ENCODE measurements at places on chromosomes 5 and 9.
A peak's percentile ranks its signal among the peaks of the same experiment; 100 is the strongest.

DNA sequence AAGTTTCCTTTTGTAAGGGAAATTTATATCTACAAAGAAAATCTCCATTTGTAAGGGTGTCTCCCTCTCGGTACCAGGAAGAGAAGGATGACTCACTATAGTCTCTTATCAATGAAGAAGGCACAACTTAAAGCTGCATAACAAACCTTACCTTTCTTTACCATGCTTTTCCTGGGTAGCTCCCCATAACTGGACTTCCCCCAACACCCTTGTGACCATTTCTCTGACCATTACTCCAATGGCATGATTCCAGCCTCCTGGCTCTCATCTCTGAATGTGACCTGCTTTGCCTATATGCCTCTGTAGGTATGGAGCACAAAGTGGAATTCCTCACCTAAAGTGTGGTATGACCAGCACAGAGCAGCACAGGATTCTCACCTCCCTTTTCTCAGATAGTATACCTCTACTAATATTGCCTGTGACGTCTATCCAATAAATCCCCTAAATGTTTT lies 62.8 kb downstream of the GNA14 start:
- no peak for DNase-seq

GRCh38 chr5:115857057-115857479 lies 15.3 kb downstream of the AP3S1 start:
- DNase-seq: no peak

GRCh38 chr5:81579262-81579924 lies 171.5 kb downstream of the SSBP2 start:
- DNase-seq: no peak

DNA sequence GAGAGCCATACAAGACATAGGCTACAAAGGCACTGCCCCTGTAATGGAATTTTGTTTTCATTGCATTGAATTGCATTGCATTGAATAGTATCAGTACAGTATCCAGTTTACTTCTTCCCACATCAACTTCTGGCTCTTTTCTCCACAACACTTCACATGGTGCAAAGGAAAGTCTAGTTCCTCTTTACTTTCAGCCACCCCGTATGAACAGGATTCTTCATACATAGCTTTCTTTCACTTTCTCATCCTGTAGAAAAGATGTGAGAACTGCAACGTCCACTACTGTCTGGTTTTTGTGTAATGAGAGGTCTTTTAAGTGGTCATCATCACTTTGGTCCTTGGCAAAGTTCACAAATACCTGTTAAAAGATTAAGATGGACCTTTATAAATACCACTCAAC lies 20.2 kb downstream of the NIPSNAP3B start:
- DNase-seq: no peak

GRCh38 chr9:130955947-130956621 lies 17.0 kb upstream of the FIBCD1 start:
- DNase-seq: no peak

- DNase-seq: no peak
Measured at GRCh38 chr9:38065369-38066075, 3.5 kb downstream of the SHB start.

DNA sequence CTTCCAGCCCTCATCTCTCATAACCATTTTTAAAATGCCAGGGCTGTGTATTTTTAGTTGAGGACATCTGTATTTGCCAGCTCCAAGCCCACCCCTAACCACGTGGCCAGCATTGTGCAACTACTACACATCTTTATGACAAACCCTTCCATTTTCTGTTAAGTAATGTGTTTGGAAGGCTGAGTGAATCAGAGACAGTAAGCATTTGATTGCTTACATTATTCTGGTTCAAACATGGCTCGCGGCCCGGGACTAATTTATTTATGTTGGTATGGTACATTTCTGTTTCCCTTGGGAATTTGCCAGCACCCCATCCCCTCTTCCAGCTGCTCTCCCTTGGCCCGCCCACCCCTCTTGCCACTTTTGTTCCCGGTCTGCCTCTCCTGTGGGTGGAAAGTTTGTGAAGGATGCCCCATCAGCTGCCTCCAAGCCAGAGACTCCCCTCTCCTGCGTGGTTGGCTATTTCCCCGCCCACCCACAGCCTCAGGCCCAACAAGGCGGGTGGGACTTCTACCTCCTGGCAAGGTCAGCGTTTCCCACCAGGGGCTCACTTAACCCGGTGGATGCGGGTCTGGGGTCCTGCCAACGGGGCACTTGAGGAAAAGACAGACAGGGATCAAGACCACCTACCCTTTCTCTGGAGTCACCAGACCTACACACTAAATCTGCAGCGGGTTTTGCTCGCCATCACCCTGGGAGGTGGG lies 162.2 kb downstream of the HSD17B3 start:
- no peak for DNase-seq

GRCh38 chr9:34995670-34996060 lies 6.1 kb downstream of the DNAJB5 start:
- no peak for DNase-seq

GRCh38 chr5:172450861-172451695 lies 3.2 kb downstream of the SH3PXD2B start:
- DNase-seq: peak; percentile 52

GRCh38 chr5:143376911-143377813 lies 26.3 kb downstream of the NR3C1 start:
- DNase-seq: no peak

DNA sequence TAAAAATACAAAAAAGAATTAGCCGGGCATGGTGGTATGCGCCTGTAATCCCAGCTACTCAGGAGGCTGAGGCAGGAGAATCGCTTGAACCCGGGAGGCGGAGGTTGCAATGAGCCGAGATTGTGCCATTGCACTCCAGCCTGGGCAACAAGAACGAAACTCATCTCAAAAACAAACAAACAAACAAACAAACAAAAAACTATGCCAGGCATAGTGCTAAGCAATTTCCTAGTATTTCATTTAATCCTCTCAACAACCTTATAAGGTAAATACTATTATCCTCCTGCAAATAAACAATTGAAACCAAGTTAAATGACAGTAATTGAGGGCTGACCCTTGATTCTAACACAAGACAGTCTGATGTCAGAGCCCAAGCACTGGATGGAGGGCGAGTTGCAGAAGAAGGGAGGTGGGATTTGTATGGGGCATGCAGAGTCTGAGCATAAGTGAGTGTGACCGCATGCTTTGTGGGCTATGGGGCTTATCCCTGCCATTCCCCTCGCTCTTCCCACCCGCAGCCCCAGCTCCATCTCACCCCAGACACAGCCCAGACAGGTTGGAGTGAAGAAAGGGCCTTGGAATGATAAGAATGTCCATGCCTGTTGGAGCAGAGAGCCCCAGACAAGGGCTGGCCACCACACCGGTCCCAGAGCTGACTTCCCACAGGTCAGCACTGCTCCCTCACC lies 24.3 kb upstream of the RPS14 start:
- DNase-seq: no peak

Data from activated CD4-positive, alpha-beta T cell treated with anti-CD3 and anti-CD28 coated beads, Interleukin-2, amount 50 U/mL, for 16 hours (primary cell).